Fibroblast of lung (primary cell): ENCODE measurements at places on chromosomes 13 and 19. TPM values are rescaled to one million over a fixed set of nuclear protein-coding genes. Genes with fewer than 3 reads are reported as not detected.
A peak's percentile ranks its signal among the peaks of the same experiment; 100 is the strongest.

Gene ADGRE2
- 0.07 and 0.15 TPM in 2 replicates for polyA plus RNA-seq

Gene ZNF586
- polyA plus RNA-seq, result 5.9 and 6.1 TPM in 2 replicates

Gene USP12
- polyA plus RNA-seq, result 17.3 and 18.9 TPM in 2 replicates

GRCh38 chr13:24748061-24748400 lies 15.9 kb upstream of the RNF17 start:
- no peak overlapping the region for H3K4me3 ChIP-seq
- H3K4me1 ChIP-seq, result no peaks in the 10 kb centered on the region
- no peak overlapping the region for H3K27ac ChIP-seq
- DNase-seq, result no peak
- peaks cover 10% of the 10 kb centered on the region for H3K27me3 ChIP-seq
- no peaks in the 10 kb centered on the region for H3K36me3 ChIP-seq

GRCh38 chr19:33811736-33812387 lies 15.2 kb downstream of the KCTD15 start:
- no peak for DNase-seq
- no peak overlapping the region for H3K4me3 ChIP-seq
- no peak overlapping the region for H3K27ac ChIP-seq
- no peaks in the 10 kb centered on the region for H3K27me3 ChIP-seq
- no peaks in the 10 kb centered on the region for H3K36me3 ChIP-seq
- no peaks in the 10 kb centered on the region for H3K4me1 ChIP-seq

GRCh38 chr19:19464339-19465098 lies 50.8 kb downstream of the TSSK6 start:
- peak overlapping the region; percentile 90 for H3K27ac ChIP-seq
- peaks cover 46% of the 10 kb centered on the region for H3K4me1 ChIP-seq
- DNase-seq, result peak; percentile 73

- H3K4me1 ChIP-seq, result no peaks in the 10 kb centered on the region
- no peak overlapping the region for H3K4me3 ChIP-seq
- peak; percentile 52 for DNase-seq
- H3K36me3 ChIP-seq, result no peaks in the 10 kb centered on the region
These were observed 46.7 kb downstream of the NOTCH3 start for GRCh38 chr19:15154002-15154612.

GRCh38 chr13:52779103-52779502 lies 39.5 kb upstream of the CNMD start:
- no peaks in the 10 kb centered on the region for H3K27me3 ChIP-seq
- no peaks in the 10 kb centered on the region for H3K4me1 ChIP-seq

DNA sequence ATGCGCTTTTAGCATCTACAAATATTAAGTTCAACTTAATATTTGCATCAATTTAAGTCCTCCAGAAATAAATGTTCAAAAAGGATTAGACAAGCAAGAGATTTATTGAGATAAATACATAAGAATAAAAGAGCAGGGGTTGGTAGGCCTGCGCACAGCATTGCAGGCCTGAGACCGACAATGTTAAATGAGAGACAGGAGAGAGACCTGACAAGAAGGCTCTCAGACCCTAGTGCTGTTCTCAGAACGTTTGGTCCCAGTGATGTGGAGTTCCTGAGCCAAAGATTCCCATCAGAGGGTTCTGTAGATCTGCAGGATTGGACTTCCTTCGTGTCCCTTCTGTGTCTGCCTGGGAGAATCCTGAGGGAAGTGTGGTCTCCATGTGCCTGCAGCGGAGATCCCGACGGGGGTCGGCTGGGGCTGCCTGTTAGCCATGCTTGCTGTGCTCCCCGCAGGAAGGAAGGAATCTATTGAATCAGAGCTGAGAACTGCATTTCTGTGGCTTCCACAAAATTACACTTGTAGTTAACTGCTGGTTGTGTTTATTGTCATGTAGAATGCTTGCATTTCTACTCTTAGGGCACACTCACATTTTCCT lies 369.9 kb upstream of the SLC10A2 start:
- H3K27me3 ChIP-seq, result no peaks in the 10 kb centered on the region
- no peaks in the 10 kb centered on the region for H3K4me1 ChIP-seq
- no peak overlapping the region for H3K4me3 ChIP-seq

DNA sequence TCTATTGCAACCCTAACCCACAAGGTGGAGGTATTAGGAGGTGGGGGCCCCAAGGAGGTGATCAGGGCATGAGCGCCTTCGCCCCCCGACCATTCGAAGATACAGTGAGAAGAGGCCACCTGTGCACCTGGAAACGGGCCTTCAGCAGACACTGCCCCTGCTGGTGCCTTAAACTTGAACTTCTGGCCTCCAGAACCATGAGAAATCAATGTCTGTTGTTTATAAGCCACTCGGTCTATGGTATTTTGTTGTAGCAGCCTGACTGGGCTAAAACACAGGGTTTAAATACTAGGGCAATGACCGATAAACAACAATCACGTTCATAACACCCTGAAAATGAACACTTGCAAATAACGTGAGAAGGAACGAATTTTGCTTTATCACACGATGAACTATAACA lies 85.2 kb upstream of the USP29 start:
- no peak overlapping the region for H3K4me3 ChIP-seq
- H3K27me3 ChIP-seq, result no peaks in the 10 kb centered on the region
- no peaks in the 10 kb centered on the region for H3K4me1 ChIP-seq

DNA sequence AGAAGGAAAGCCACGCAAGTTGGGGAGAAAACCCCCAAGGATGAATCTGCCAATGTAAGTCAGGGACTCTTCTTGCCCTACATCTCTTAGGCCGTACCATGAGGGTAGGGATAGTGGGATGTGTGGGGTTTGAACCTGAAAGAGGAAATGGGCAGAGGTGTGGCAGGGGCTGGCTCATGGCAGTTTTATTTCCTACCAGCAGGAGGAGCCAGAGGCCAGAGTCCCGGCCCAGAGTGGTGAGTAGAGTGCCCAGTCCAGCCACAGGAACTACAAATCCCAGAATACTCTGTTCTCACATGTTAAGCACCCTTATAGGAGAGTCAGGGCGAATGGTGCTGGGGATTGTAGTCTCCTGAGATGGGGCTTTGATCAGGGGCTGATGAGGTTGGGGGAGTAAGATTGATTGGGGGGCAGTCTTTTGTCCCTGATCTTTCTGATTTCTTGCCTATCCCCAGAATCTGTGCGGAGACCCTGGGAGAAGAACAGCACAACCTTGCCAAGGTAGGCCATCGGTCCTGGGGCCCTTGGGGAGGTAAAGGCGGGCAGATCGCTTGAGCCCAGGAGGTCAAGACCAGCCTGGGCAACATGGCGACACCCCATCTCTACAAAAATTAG lies 16.5 kb downstream of the VASP start:
- H3K27ac ChIP-seq, result no peak overlapping the region
- peaks cover 24% of the 10 kb centered on the region for H3K36me3 ChIP-seq
- peaks cover 6% of the 10 kb centered on the region for H3K4me1 ChIP-seq
- H3K4me3 ChIP-seq, result no peak overlapping the region
- H3K27me3 ChIP-seq, result no peaks in the 10 kb centered on the region

DNA sequence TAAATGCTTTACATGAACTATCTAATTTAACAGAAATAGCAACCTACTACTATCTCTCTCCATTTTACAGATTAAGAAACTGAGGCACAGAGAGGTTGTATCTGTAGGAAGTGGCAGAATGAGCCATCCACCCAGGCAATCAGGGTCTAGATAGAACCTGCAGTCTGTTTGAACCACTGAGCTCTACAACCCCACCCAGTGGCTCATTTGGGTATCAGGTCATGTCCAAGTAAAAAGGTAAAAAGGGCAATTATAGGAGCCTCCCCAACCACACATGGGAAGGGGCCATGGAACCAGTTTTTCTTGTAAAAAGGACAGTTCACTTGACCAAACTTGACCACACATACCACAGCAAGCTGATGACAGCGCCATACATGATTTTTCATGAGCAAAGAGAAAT lies 92.9 kb upstream of the SGCG start:
- peak; percentile 31 for DNase-seq
- H3K36me3 ChIP-seq, result no peaks in the 10 kb centered on the region
- no peak overlapping the region for H3K4me3 ChIP-seq
- H3K27ac ChIP-seq, result no peak overlapping the region

DNA sequence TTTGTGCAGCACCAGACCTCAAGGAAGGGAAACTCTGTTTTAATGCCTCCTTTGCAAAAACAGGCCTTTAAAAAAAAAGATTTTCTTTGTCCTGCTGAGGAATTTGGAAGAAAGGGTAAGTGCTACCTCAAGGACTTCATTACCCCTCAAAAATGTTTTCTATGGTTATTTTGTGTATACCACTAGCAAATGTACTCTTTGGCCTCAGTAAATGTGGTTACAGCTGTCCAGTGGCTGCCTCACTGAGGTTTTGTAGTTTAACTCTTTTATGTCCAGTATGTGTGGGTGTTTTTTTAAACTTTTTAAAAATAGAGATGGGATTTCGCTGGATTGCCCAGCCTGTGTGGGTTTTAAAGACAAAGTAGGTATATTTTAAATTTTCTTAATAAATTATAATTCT lies 42.2 kb upstream of the TSC22D1 start:
- H3K27me3 ChIP-seq, result no peaks in the 10 kb centered on the region
- H3K36me3 ChIP-seq, result no peaks in the 10 kb centered on the region
- peak; percentile 83 for DNase-seq
- no peak overlapping the region for H3K4me3 ChIP-seq
- no peaks in the 10 kb centered on the region for H3K4me1 ChIP-seq

GRCh38 chr13:106526738-106527444 lies 8.6 kb downstream of the EFNB2 start:
- no peaks in the 10 kb centered on the region for H3K36me3 ChIP-seq
- H3K4me3 ChIP-seq, result no peak overlapping the region
- no peak for DNase-seq

DNA sequence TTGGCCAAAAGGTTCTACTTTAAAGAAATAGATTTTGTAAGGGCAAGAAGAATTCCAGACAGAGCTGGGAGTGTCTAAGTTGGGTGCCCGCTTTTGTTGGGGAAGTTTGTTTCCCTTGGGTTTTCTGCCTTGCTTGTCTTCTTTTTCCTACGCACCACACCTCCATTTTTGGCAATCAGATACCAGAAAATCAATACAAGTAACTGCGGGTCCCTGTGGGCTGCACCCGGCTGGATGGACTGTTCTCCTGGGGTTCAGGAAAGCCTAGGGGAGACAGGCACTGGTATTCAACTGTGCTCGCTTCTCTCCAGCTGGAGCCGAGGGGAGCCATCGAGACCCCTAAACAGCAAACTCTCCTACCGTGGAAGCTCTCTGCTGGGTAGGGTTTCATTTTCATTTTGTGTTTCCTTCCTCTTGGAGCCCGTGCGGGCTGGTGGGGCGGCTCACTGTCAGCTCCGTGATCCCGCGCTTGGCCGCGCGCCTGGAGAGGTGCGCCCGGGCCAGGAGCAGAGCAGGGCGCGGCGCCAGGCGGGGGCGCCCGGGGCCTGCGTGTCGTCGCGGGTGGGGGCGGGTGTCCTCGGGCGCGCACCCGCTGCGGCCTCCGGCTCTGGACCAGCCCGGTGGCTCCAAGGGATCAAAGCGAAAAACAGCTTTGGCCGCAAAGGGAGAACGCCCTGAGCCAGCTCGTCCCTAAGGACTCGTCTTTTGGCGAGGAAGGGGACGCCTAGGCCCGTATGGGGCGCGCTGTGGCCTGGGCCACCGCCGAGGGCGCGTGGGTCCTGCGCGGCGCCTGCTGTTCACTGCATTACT lies 347.2 kb downstream of the ZNF536 start:
- DNase-seq, result peak; percentile 18
- H3K4me1 ChIP-seq, result peaks cover 2% of the 10 kb centered on the region
- no peaks in the 10 kb centered on the region for H3K27me3 ChIP-seq

DNA sequence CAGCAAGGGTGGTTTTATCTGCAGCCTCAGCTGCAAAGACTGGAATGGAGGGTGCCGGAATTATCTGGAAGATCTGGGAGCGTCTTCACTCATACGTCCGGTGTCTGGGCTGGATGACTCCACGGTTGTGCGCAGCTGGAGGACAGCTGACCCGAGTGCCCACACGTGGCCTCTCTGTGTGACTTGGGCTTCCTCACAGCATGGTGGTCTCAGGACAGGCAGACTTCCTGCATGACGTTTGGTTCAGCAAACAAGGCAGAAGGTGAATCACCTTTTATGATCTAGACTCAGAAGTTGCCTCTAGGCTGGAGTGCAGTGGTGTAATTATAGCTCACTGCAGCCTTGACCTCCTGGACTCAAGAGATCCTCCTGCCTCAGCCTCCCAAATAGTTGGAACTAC lies 33.2 kb downstream of the CACNG6 start:
- no peak for DNase-seq
- no peak overlapping the region for H3K4me3 ChIP-seq
- H3K27me3 ChIP-seq, result no peaks in the 10 kb centered on the region
- H3K27ac ChIP-seq, result no peak overlapping the region
- no peaks in the 10 kb centered on the region for H3K4me1 ChIP-seq

- H3K36me3 ChIP-seq, result no peaks in the 10 kb centered on the region
- H3K4me1 ChIP-seq, result peaks cover 7% of the 10 kb centered on the region
- peak; percentile 10 for DNase-seq
- no peak overlapping the region for H3K27ac ChIP-seq
- H3K4me3 ChIP-seq, result no peak overlapping the region
These were observed 3.4 kb downstream of the PRR36 start for GRCh38 chr19:7870571-7871436.

DNA sequence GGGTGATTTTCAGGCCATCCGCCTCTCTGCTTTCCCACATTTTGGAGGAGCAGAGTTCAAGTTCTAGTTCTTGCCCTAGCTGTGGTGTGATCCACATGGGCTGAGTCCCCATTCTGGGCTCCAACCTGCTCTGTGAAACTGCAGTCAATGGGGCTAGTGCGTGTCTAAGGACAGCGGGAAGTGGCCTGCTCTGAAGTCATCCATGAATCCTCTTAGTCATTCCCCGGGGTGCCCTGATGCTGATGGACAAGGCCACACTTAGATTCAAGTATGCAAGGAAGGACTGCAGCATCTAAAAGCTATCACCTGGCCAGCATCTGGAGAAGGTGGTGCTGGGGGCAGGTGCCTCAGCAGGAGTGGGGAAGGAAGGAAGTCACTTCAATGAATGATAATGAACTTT lies 94.6 kb downstream of the TSHZ3 start:
- H3K36me3 ChIP-seq, result no peaks in the 10 kb centered on the region
- no peak for DNase-seq
- no peak overlapping the region for H3K4me3 ChIP-seq
- no peak overlapping the region for H3K27ac ChIP-seq
- no peaks in the 10 kb centered on the region for H3K27me3 ChIP-seq

GRCh38 chr13:91066745-91067144 lies 280.7 kb upstream of the MIR17HG start:
- no peak for DNase-seq
- H3K4me3 ChIP-seq, result no peak overlapping the region
- no peaks in the 10 kb centered on the region for H3K4me1 ChIP-seq
- no peaks in the 10 kb centered on the region for H3K36me3 ChIP-seq
- no peaks in the 10 kb centered on the region for H3K27me3 ChIP-seq

GRCh38 chr13:55159765-55160164 lies 1981.0 kb upstream of the PRR20A start:
- H3K27ac ChIP-seq, result no peak overlapping the region
- DNase-seq, result no peak
- no peaks in the 10 kb centered on the region for H3K4me1 ChIP-seq
- no peak overlapping the region for H3K4me3 ChIP-seq
- H3K27me3 ChIP-seq, result no peaks in the 10 kb centered on the region
